Thoracic aorta (tissue), 2 donors: ENCODE measurements at places on chromosomes 1 and 21. TPM values are rescaled to one million over a fixed set of nuclear protein-coding genes. Genes with fewer than 3 reads are reported as not detected.

SH2D2A gene
- 0.81 TPM for total RNA-seq

LCE2B gene
- 2.4 TPM for total RNA-seq

GRCh38 chr1:97412737-97413136 lies 508.1 kb downstream of the DPYD start:
- no peak for DNase-seq

DNA sequence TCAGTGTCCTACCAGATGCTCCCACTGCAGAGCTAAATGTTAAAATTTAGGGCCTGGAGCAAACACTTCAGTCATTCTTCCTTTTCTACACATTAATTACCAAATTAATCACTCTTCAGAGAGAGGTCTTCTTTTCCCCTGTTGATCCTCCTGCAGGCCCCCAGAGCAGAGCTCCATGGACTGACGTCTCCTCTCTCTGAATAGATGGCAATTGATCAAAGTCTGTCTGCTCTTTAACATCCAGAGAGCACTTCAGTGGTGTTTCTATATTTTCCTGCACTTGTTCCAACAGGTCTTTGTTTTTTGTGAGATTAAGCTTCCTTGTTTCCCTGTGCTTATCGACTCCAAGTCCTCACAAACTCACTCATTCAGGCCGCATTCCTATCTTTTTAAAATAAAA lies 239.3 kb downstream of the SIPA1L2 start:
- no peak for DNase-seq
